ENCODE measurements at places on chromosomes 5 and 9.

DNA sequence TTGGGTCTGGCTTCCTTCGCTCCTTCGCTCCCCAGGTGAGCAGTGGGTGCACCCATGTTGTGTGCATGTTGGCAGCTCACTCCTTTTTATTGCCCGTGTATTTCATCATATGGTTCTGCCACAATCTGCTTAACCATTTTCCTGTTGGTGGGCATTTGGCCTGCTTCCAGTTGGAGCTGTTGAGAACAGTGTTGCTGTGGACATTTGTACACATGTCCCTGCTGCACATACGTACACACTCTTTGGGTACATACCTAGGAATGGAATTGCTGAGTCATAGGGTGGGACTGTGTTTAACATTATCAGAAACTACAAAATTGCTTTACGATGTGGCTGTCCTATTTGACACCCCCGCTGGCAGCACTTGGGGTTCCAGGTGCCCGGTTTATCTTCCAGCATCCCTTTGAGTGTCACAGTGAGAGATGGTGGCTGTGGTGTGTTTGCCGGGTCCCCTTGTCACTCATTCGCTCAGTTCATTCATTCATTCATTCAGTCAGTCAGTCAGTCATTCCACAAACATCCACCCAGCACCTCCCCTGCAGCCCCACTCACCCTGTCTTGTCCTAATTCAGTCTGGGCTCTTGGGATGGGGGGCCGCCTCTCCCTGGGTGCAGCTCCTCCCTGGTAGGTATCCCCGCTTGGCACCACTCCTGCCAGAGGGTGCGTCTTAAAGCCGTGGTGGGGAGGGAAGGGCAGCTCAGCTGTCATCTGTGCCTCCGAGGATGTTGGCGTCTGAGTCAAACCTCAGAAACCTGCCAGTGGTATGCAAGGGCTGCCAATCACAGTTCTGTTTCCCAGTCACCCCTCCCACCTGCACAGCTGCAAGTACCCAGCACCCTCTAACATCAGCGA, 7.9 kb upstream of the FIBCD1 start:
- DNase-seq: no peak

DNA sequence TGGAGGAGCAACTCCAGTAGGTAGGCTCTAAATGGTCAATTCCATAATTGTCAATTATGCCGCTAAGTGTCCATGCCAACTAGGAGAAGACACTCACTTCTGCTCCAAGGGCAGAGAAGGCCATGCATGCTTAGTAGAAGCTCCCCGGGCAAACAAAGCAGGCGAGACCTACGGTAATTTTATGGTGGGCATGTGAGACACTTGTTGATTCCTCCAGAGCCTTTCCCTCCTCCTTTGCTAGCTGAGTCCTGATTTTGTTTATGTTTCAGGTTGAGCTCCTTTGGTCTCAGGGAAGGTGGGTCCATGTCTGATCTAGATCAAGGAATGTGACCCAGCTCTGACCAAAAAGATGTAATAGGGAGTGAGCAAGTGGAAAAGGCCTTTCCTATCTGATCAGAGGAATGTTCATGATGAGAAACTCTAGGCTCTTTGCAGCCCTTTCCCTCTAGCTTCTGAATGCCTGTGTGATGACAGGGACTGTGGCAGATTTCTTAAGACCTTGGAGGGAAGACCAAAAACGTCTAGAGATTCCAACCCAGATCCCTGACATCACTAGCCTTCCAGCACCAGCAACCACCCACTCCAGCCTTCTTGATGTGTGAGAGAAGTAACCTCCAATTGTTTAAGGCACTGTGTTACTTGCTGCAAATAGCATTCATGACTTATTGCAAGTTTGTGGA, 7.7 kb upstream of the CPEB4 start:
- DNase-seq: no peak

- no peak for DNase-seq
Observed at GRCh38 chr9:120693700-120694008, 20.6 kb downstream of the MEGF9 start.

DNA sequence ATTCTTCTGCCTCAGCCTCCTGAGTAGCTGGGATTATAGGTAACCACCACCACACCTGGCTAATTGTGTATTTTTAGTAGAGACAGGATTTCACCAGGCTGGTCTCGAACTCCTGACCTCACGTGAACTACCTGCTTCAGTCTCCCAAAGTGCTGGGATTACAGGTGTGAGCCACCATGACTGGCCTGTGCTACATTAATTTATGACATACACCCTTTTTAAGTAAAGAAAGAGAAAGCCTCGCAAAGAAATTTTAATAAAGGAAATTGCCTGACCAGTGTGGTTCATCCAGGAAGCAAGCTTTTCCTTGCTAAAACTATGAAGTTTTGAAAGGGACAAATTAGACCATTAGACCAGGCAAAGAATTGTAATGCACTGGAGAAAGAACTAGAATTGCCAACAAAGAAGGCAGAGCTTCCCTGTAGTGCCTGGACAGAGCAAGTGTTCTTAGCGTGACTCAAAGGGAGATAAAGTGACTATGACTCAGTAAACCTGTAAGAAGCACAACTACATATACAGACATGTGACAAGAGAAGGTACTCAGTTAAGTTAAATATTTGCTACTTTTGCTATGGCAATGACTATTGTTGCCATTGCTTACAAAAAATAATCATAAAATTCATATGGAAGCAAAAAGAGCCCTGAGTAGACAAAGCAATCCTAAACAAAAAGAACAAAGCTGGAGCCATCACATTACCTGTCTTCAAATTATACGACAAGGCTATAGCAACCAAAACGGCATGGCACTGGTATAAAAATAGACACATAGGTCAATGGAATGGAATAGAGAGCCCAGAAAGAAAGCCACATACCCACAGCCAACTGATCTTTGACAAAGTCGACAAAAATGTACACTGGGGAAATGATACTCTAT, 54.6 kb downstream of the FYB1 start:
- DNase-seq: no peak

- no peak for DNase-seq
Observed at GRCh38 chr5:9174446-9174845, 371.4 kb downstream of the SEMA5A start.

DNA sequence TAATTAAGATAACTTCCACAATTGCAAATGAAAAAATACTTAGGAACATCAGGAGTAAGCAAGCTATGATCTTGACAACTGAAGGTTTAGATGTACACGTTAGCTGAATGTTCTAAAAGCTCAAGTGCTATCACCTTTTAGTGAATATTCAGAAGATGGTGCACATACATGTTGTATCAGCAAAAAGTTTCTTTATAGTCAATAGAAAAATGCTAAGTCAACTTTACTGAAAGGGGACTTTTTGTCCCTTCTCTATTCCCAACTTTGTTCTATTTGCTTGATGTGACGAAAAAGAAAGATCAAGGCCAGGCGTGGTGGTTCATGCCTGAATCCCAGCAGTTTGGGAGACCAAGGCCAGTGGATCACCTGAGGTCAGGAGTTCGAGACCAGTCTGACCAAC, 7.6 kb upstream of the RGMB start:
- DNase-seq: no peak

DNA sequence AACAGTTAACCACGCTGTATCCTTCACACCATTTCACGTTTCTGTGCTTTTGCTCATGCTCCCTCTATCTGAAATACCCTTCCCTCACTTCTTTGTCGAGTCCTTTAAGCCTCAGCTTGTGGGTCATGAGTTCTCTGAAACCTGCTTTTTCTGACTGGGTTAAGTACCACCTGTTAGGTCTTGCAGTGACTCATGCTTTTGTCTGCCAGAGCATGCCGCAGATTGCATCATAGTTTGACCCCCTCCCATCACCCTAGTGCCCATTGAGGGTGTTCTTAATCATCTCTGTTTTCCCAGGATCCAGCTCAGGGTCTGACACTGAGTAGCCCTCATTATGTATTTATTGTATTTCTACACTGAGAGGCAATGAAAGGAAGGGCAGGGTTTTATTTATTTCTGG, 190.2 kb downstream of the ASTN2 start:
- no peak for DNase-seq

GRCh38 chr9:38141746-38142591, 72.9 kb upstream of the SHB start:
- DNase-seq: no peak

- no peak for DNase-seq
Observed at GRCh38 chr5:158943569-158943968, 156.1 kb downstream of the EBF1 start.

- no peak for DNase-seq
Observed at GRCh38 chr9:129756191-129756590, 3.3 kb upstream of the PTGES start.

DNA sequence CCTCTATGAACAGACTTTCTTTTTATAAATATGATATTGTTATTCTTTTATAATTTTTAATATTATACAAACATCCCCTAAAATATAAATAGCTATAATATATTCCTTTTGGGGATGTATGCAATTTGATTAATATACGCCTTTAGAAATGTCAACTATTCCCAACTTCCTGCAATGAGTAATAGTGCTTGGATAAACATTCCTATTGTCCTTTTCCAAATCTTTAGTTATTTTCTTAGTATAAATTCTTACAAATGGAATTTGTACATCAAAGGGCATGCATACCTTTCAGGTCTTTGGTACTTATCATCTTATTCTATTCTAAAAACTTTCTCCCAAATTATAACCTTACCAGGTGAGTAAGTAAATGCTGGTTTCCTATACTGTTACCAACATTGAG, 6.2 kb downstream of the NLN start:
- no peak for DNase-seq

DNA sequence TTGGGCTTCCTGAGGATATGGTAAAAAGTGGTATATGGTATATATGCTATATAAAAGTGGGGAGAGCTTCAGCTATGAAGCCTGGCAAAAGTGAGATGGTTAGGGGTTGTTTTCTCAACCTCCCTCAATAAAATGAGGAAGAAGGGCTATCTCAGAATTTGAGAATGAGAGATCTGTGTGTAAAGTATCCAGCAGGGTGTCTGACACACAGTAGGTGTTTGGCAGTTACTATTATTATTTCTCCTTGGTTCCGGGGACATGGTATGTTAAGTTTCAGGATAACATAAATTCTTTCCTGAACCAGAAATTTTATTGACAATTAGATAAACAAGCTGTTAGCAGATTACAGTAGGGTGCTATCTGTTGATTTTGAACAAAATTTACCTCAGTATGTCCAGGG, 94.1 kb downstream of the DENND1A start:
- no peak for DNase-seq

DNA sequence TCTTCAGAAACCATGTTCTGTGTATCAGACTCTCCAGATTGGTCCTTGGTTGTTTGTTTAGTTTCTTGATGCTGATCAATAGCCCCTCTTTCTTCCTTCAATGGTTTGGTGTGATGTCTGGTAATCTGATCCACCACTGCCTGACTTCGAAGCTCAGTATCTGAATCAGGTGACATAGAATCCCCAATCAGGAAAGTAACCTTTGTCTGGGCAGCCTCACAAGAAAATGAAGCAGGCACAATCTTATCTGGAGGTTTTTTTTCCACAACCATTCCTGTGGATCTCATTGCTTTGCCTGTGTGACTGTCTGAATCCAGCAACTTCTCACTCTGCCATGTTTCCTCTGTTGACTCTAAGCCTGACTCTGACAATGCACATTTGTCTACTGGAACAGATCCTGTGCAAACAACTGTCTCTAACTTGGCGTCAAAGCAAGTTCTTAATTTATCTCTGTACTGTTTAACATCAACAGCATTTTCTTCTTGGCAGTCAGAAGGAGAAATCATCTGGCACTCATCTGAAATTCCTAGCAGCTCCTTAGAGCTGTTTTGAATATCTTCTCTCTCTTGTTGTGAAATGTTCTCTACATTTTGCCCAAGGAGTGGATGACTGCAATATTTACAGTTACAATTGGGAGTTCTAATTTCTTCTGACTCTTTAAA, 37.1 kb upstream of the RAPGEF6 start:
- DNase-seq: no peak

GRCh38 chr5:178420354-178420781, 169.8 kb downstream of the COL23A1 start:
- DNase-seq: no peak

GRCh38 chr5:157766442-157766841, 22.9 kb downstream of the LSM11 start:
- DNase-seq: no peak

- DNase-seq: no peak
Observed at GRCh38 chr9:73753171-73753570, 601.5 kb downstream of the ANXA1 start.

GRCh38 chr9:90044710-90045151, 439.9 kb downstream of the GADD45G start:
- DNase-seq: no peak

DNA sequence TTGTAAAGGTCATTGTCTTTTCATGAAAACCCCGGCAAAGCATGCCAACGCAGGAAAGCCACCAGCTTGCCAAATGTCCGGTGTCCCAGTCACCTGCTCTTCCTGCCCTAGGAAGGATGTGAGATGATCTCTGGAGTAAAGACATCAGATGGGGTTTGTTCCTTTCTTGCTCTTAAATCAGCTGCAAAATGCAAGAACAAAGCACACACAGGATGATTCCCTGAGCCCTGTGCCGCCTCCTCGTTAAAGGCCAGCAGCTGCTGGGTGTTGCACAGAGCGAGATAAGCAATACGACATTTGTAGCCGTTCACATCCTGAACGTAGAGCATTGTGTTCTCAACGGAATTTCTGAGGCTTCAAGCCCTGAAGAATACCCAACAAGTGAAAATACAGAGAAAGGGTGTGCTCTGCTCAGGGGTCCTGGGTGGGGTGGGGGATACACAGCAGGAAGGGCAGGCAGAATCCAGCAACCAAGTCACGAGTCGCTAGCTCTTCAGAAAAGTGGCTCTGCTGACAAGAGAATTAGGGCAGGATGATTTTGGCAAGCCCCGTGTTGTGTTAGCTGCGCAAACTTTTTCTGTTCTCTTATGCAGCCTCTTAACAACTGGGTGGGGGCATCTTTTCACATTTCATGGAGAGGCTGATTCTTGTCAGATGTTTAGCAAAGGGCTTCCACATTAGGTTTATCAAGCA, 229.2 kb upstream of the MAP3K1 start:
- DNase-seq: no peak

DNA sequence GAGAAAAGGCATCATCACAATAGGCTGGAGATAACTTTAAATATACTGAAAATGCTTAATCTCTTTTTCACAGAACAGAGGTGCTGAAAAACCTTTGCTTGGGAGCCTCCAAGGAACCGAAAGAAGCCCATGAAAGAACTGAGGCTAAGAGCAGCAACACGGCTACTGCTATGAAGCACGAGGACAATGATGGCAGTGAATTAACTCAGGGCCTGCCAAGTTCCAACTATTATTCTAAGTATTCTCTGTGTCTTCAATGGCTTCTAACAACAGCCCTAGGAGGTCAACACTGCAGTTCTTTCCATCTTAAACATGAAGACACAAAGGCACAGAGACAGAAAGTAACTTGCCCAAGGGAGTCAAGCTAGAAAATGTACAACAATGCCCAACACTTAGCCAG, 293.0 kb upstream of the DAP start:
- no peak for DNase-seq
